ENCODE measurements at places on chromosomes 3 and 15. TPM values are rescaled to one million over a fixed set of nuclear protein-coding genes. Genes with fewer than 3 reads are reported as not detected.

GRCh38 chr3:197501496-197501878, 54.3 kb downstream of the BDH1 start:
- H3K27ac ChIP-seq, result no peak overlapping the region
- H3K4me1 ChIP-seq, result no peaks in the 10 kb centered on the region
- no peaks in the 10 kb centered on the region for H3K36me3 ChIP-seq
- no peaks in the 10 kb centered on the region for H3K27me3 ChIP-seq
- H3K4me3 ChIP-seq, result no peak overlapping the region

- H3K4me3 ChIP-seq, result no peak overlapping the region
- H3K4me1 ChIP-seq, result no peaks in the 10 kb centered on the region
- no peaks in the 10 kb centered on the region for H3K36me3 ChIP-seq
- H3K27me3 ChIP-seq, result no peaks in the 10 kb centered on the region
- DNase-seq, result no peak
- H3K27ac ChIP-seq, result no peak overlapping the region
Measured at GRCh38 chr3:96986241-96986640, 171.8 kb downstream of the EPHA6 start.

DNA sequence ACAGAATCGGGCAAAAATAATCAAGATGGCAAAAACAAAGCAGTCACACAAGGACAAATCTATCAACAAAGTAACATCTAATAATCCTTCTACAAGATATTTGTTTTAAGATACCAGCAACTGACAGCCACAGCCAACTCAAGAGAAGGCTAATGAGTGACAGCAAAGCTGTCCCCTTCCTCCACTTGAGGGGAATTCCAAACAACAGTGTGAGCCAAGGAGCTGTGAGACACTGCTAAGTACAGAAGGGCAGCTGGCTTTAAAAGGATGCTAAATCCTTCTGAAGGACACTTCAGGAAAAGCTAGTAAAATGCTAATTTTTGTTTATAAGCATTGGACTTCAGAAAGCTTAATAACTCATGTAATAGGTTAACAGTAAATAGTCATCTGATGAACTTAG, 120.3 kb upstream of the GOLGA8J start:
- no peak for DNase-seq
- no peaks in the 10 kb centered on the region for H3K4me1 ChIP-seq
- H3K36me3 ChIP-seq, result no peaks in the 10 kb centered on the region
- no peak overlapping the region for H3K27ac ChIP-seq
- H3K4me3 ChIP-seq, result no peak overlapping the region

DNA sequence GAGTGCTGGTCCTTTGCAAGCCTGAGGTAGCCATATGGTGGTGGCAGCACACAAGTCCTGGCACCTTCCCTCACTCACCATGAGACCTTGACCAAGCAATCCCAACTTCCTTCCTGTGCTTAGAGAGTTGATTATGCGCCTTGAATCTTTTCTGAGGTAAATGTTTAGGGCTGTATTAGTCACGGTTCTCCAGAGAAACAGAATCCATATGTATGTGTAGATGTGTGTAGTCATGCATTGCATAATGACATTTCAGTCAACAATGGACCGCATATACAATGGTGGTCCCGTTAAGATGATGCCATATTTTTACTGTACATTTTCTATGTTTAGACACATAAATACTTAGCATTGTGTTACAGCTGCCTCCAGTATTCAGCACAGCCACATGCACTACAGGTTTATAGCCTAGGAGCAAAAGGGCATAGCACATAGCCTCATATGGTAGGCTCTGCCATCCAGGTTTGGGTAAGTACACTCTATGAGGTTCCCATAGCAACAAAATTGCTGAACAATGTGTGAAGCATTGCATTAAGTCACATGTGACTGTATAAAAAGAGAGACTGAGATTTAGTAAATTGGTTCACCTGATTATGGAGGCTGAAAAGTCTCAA, 20.2 kb upstream of the NUP210 start:
- no peak for DNase-seq
- no peak overlapping the region for H3K27ac ChIP-seq
- no peaks in the 10 kb centered on the region for H3K4me1 ChIP-seq
- H3K36me3 ChIP-seq, result no peaks in the 10 kb centered on the region
- H3K27me3 ChIP-seq, result no peaks in the 10 kb centered on the region
- no peak overlapping the region for H3K4me3 ChIP-seq

CGNL1 gene
- not detected for polyA plus RNA-seq

BBS4 gene
- polyA plus RNA-seq, result 12.8 TPM

TNFAIP8L3 gene
- polyA plus RNA-seq, result not detected

Measured in CD4-positive, CD25-positive, alpha-beta regulatory T cell (primary cell).